ENCODE measurements at places on chromosomes 12 and 14. TPM values are rescaled to one million over a fixed set of nuclear protein-coding genes. Genes with fewer than 3 reads are reported as not detected.

TNFAIP2 gene
- polyA plus RNA-seq, result 0.20 TPM

RTL1 gene
- not detected for polyA plus RNA-seq

BHLHE41 gene
- not detected for polyA plus RNA-seq

LMO3 gene
- polyA plus RNA-seq, result not detected

Data from immature natural killer cell (primary cell).